ENCODE measurements at places on chromosomes 12 and 14.

- DNase-seq, result no peak
These were observed 13.2 kb downstream of the FMNL3 start for GRCh38 chr12:49693931-49694444.

DNA sequence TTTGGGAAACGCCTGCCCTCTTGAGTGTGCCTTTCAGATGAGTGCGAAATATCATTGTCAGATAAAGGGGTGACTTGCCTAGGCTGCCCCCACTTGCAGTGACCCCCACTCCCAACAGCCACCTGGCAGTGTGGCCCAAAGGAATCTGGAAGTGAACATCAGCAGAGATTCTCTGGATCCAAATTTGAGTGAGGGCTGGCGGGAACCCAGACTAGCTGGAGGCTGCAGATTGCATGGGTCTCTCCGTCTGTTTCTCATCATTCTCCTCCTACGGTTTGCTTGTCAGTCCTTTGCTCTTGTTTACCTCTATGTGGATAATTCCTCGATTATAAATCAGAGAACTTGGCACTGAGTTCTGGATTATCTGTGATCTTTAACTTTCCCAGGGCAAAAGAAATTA, 280.8 kb downstream of the ZFP36L1 start:
- no peak for DNase-seq

GRCh38 chr12:54159140-54159539, 29.6 kb downstream of the SMUG1 start:
- no peak for DNase-seq

- no peak for DNase-seq
These were observed 42.1 kb downstream of the KCNMB4 start for GRCh38 chr12:70408004-70408790.

DNA sequence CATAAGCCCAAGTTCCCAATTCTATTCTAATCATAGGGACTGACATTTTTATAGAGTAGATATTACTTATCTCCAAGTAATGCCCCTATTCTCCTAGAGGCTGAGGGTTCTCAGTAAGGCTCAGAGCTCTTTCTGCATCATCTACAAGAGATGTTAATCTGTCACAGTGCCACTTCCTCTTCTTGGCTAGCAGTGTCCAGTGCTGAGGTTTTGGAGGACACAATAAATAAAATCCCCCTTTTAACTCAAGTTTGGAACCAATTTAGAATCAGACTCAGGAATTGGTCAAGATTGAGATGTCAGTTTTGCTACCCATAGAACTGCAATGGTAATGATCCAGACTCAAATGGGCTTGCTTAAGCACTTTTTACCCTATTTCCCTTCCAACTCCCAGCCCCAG, 154.1 kb upstream of the ARID2 start:
- DNase-seq, result no peak
